Activated naive CD4-positive, alpha-beta T cell treated with anti-CD3 and anti-CD28 coated beads, Interleukin-2, amount 50 U/mL, for 16 hours (primary cell): ENCODE measurements at places on chromosomes 5 and 9.

GRCh38 chr5:124697933-124698591 lies 48.4 kb downstream of the ZNF608 start:
- DNase-seq, result no peak

- peak; percentile 38 for DNase-seq
Measured at GRCh38 chr5:1799110-1799601, 481 bp downstream of the MRPL36 start.

DNA sequence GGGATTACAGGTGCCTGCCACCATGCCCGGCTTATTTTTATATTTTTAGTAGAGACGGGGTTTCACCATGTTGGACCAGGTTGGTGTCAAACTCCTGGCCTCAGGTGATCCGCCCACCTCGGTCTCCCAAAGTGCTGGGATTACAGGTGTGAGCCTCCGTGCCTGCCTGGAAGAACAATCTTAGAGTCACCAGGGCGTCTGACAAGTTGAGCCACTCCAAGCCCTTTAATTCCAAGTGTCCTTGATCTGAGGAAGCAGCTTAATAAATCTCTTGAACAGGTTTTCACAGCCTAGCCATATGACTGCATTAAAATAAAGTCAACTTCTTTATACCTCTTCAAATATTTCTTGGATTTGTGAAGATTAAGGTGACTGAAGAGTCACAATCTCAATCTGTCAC lies 31.5 kb downstream of the SLC44A1 start:
- DNase-seq, result no peak

DNA sequence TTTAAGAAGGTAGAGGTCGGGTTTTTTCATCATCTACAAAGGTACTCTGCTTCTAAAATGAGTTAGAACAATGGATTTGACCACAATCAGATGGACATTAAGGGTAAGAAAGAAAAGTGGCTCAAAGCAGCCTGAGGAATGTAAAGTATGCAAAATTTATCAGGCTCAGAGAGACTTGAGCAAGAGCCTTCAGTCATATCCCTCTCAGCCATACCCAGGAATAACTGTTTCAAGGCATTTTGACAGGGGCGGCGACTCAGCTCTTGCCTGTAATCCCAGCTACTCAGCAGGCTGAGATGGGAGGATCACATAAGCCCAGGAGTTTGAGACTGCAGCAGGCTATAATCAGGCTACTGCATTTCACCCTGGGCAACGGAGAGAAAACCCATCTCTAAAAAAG lies 38.8 kb upstream of the ANXA2R start:
- no peak for DNase-seq

GRCh38 chr9:75591972-75592371 lies 298.5 kb upstream of the PCSK5 start:
- no peak for DNase-seq

DNA sequence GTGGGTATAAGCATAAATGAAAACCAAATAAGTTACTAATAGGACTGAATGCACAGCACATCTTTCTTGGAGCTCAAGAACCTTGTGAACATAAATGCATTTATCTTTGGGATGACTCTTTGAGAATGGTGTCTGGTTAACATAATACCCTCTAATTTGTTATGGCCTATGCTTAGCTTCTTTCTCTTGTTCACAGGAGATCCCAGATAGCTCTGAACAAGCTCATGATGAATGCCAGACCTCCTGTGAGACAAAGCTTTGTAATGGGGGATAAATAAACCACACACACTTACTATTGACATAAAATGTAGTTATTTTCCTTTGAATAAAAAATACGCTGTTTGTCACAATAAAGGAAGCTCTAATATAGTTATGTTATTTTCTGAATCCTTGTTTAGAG lies 111.5 kb downstream of the PSAT1 start:
- DNase-seq, result no peak

- no peak for DNase-seq
Measured at GRCh38 chr5:137263371-137264005, 235.6 kb downstream of the SPOCK1 start.

GRCh38 chr5:45604092-45604491 lies 92.1 kb downstream of the HCN1 start:
- no peak for DNase-seq

- DNase-seq, result no peak
Measured at GRCh38 chr5:108900668-108901067, 153.0 kb downstream of the FER start.

DNA sequence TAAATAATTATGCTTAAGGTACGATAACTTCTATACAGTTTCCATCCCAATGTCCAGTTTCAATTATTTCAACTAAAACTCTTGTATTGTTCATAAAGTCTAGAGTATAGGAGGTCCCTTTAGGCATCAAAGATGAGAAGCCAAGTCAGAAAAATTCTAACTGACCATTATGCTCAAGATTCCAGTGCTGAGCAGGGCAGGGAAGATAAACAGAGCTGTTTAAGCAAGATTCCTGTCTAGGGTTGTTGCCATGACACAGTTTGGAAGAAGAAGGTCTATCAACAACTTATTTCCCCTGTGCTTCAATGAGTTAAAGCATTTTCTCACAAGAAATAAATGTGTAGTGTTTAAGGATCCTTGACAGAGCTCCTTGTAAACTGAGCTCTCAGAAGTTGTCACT lies 48.9 kb upstream of the MTAP start:
- no peak for DNase-seq
